ENCODE measurements at places on chromosomes 2 and 18.

DNA sequence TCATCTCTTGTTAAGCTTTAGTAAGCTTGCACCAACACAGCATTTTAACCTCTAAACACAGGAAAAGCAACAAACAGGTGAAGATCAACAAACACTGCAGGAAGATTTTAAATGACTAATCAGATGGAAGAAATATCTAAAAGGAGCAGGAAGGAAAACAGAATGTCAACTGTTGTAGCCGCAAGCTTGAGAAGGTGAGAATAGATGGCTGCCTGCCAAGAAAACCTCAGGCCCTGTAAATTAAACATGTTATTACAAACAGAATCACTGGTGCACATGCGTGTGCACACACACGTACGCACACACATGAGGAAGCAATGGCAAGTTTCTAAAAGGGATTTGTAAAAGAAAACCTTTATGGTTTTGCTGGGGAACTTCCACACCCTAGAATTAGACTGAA, 257.8 kb upstream of the GALNT5 start:
- DNase-seq: no peak

- no peak for DNase-seq
These were observed 91.7 kb upstream of the EPC2 start for GRCh38 chr2:148552675-148553331.

- no peak for DNase-seq
These were observed 13.7 kb downstream of the HS6ST1 start for GRCh38 chr2:128304715-128305554.

- DNase-seq: no peak
These were observed 288.9 kb upstream of the EPAS1 start for GRCh38 chr2:46008091-46008870.

DNA sequence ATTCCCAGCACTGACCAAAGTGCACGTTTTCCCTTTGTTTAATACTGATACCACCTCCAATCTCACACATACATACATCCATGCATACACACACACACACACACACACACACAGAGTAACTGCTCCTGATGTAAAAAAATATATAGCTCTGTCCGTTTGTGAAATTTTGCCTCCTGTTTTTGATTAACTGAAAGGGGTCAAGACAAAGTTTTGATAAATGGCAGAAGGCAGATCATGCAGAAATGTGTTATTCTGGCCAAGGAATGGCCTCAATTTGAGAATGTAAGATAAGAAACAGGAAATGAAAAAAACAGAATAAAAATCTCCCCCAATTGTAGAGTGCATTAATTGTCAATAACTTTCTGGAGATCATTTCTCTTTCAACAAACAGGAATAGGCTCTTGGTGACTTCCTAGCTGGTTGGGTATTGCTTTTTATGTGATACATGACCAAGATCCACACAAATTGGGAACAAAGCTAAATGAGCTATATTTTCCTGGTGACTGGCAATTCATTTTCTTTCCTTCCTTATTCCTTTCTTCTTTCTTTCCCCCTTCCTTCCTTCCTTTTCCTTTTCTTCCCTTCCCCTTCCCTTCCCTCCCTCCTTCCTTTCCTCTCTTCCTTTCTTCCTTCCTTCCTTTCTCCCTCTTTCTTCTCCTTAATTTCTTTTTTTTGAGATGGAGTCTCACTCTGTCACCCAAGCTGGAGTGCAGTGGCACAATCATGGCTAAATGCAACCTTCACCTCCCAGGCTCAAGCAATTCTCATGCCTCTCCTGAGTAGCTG, 88.9 kb upstream of the PMAIP1 start:
- no peak for DNase-seq

DNA sequence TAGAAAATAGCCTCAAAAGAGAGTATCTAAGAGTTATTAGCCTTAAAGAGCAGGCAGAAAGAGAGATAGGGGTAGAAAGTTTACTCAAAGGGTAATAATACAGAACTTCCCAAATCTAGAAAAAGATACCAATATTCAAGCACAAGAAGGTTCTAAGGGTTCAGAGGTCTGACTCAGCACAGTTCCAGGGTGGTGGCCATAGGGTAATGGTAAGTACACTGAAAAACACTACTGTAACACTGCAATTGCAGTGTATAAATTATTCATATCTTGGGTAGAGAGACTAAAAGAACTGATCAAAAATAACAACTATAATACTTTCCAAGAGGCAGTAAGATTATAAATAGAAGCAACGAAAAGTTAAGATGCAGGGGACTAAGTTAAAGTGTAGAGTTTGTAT, 115.2 kb downstream of the ROCK1 start:
- DNase-seq: no peak

- no peak for DNase-seq
These were observed 681.6 kb upstream of the KLHL29 start for GRCh38 chr2:22703286-22703920.
